NB4 (cell line): ENCODE measurements at places on chromosomes 5 and 9.

DNA sequence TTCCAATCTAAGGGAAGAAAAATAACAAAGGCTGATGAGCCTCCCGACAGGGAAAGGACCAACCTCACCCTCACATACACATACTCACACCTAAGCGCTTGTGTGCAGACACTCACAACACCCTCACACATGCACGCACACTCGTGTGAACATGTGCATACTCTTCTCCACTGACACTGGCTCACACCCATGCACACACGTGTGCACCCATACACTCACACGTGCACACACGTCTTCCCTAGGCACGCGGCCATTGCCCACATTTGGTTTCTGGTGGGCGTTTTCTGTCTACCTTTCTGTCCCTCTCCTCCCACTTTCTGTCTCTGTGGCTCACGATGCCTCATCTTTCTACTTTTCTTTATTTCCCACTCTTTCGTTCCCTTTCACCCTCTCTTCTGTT is 169.7 kb upstream of the MVB12B start:
- DNase-seq: no peak

DNA sequence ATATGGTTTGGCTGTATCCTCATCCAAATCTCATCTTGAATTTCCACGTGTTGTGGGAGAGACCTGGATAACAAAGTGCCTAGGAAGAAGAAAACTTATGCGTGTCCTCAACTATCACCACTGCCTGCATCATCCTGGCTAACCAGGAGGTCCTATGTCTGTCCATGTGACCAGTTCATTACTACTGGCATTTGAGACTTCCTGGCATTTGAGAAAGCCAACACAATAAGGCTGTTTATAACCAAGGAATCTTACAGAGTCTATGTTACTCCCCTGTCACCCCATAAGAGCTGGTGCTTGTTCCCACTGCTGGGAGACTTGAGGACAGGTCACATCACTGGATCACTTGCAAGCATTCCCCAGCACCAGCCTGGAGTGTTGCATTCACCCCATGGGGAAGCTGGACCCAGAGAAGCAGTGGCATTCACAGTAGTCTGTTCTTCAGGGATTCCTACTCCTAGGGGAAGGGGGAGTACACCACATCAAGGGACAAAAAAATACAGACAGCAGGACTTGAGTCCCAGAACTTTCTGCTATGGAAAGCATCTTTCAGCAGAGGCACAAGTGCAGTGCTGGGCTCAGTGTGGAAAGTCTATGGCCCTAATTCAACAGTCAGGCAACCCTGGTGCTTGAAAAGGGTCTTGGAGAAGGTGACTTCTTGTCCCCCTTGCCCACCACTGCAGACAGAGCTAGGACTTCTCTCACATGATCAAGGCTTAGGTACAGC is 717.1 kb downstream of the SEMA5A start:
- DNase-seq: no peak

DNA sequence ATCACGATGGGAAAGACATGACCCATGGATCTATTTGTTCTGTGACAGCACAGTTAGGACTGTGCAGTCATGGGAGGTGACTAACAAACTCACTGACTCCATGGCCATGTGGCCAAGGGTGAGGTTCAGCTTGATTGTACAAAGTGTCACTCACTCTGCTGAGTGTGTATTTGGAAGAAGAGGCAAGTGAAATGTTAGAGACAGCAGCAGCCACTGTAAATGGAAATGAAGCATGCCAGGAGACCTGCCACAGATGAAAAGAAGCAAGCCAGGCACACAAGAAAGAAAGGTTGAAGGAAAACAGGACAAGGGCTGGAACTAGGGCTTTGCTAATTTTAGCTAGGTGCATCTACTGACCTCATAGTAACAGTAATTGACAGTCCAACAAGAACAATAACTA is 42.7 kb upstream of the PALM2AKAP2 start:
- DNase-seq: no peak

- no peak for DNase-seq
These were observed 77.5 kb downstream of the CEMIP2 start for GRCh38 chr9:71690689-71691435.

- DNase-seq: no peak
These were observed 68.1 kb downstream of the ARHGEF28 start for GRCh38 chr5:73694089-73694488.

- peak; percentile 26 for DNase-seq
These were observed at the start of gene PCDHGA4 for GRCh38 chr5:141354900-141355469. PCDHGA4 (plus strand) TSS chr5:141355021; CDS start chr5:141355108, 87 bp downstream.
